ENCODE measurements at places on chromosomes 13 and 19.

DNA sequence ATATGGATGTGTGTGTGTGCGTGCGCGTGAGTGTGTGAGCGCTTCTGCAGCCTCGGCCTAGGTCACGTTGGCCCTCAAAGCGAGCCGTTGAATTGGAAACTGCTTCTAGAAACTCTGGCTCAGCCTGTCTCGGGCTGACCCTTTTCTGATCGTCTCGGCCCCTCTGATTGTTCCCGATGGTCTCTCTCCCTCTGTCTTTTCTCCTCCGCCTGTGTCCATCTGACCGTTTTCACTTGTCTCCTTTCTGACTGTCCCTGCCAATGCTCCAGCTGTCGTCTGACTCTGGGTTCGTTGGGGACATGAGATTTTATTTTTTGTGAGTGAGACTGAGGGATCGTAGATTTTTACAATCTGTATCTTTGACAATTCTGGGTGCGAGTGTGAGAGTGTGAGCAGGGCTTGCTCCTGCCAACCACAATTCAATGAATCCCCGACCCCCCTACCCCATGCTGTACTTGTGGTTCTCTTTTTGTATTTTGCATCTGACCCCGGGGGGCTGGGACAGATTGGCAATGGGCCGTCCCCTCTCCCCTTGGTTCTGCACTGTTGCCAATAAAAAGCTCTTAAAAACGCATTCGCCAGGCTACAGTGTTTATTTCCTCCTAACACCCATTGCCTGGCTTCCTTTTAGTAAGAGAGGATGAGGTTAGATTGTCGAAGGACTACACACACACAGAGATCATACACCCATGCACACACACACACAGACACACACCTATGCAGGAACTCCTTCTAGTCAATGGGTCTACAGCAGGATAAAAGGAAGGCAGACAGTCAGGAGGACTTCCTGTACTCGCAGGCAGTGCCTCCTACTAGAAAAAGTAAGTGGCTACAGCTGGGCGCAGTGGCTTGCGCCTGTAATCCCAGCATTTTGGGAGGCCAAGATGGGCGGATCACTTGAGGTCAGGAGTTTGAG is 7.1 kb downstream of the FOSB start:
- no peak for DNase-seq

- DNase-seq, result no peak
These were observed at the start of gene TSPAN16 for GRCh38 chr19:11295665-11296245. TSPAN16 (plus strand) TSS chr19:11296160; CDS start chr19:11296298, 138 bp downstream.

- no peak for DNase-seq
These were observed 89.9 kb downstream of the CRYL1 start for GRCh38 chr13:20435616-20436368.

DNA sequence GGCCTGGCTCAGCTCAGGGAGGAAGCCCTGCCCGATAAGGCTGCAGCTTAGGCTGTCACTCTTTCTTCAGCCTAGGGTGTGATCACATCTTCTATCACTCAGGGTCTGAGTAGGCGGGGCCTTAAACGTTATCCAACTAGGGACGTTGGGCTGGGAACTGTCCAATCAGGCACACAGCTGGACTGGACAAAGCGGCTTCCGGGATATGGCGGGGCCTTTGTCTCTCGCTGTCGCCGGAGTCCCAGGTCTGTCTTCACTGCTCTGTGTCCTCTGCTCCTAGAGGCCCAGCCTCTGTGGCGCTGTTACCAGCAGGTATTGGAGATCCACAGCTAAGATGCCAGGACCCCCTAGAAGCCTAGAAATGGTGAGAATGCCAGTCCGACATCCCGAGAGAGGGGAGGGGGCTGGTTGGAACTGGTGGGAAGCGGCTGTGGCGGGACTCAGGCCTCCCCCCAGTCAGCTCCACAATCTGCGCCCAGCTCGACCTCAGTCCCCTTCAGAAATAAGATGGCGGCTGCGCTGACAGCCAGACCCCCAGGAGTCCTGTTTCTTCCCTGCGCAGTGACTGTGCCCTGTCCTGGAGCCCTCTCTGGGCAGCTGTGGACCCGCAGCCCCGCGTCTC is at the start of gene ZNF254:
ZNF254 (plus strand) TSS at position 214 of the 622 bp plus-strand sequence; CDS start at position 335, 121 bp downstream.
- DNase-seq, result peak; percentile 56

DNA sequence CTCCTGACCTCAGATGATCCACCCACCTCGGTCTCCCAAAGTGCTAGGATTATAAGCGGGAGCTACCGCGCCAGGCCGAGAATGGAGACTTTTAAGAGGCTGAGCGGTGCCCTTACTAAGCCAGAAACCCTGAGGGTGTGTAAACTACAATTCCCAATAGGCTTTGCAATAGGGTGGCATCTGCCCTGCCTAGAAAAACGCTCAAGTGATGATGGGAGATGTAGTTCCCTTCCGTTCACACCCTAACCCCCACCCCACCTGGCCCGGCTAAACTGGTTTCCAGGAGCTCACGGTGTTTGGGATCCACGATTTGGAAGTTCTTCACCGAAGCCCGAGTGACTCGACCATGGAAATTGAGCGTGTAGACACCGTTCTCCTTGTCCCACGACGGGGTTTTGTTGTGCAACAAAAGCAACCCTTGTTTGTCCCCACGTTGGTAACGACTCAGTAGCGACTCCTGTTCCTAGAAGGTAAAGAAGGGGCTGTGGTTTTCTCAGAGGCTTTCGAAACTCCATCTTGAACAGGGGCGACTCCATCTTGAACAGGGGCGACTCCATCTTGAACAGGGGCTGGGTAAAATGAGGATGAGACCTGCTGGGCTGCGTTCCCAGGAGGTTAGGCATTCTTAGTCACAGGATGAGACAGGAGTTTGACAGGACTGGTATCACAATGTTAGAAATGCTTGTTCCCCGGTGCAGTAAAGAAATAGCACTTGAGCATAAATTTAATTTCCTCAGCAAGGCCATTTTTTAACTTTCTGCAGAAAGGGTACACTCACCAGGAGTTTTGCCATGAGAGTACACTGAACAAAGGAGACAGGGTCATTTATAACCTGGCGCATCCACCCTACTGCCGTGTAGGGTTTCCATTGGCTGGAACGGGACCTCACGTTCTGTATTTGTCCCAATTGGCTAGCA is 9.8 kb downstream of the PPP1R15A start:
- no peak for DNase-seq

GRCh38 chr13:69580255-69580654 is 527.4 kb upstream of the ATXN8OS start:
- no peak for DNase-seq

- DNase-seq, result no peak
These were observed 26.4 kb upstream of the CD70 start for GRCh38 chr19:6617374-6617773.

GRCh38 chr19:46860846-46861690 is at the start of gene ARHGAP35:
ARHGAP35 (plus strand) TSS chr19:46860997; CDS start chr19:46918676, 57,679 bp downstream.
- no peak for DNase-seq

- no peak for DNase-seq
These were observed 4.0 kb upstream of the MAST3 start for GRCh38 chr19:18093439-18094161.

DNA sequence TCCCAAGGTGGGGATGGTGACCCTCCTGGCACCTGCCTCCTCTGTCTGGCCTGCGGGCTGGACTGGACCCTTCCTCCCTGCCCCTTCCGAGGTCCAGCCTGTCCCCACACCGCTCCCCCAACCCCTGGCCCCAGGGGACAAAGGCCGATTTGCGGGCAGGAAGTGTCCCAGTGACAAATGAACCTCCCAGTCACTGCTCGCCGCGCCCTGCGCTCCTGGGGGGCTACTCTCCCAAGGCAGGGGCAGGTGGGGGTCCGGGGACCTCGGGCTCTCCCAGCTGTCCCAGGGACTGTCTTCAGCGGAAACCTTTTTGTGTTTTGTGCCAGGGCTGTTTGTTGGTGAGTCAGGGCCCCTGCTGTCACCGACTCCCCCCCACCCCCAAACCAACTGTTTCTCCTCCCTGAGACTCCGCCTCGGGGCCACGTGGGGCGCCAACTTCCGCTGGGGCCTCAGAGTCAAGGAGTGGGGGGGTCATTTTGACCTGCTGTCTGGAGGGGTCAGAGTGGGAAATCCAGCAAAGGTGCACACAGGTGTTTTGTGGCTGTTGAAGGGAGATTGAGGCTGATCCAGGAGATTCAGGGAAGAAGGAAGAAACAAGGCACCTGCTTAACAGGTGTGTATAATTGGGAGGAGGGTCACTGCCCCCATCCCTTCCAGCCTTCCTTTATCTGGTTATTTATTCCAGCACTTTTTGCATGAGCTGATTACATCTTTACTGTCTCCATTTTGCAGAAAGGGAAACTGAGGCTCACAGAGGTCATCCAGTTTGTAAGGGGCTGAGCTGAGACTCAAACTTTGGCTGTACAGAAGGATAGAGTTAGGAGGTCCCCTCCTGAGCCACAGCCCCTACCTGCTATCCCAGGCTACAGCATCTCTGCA is 831 bp downstream of the PGPEP1 start:
- DNase-seq, result peak; percentile 40

GRCh38 chr13:110005563-110005962 is 219.2 kb upstream of the IRS2 start:
- DNase-seq, result no peak

DNA sequence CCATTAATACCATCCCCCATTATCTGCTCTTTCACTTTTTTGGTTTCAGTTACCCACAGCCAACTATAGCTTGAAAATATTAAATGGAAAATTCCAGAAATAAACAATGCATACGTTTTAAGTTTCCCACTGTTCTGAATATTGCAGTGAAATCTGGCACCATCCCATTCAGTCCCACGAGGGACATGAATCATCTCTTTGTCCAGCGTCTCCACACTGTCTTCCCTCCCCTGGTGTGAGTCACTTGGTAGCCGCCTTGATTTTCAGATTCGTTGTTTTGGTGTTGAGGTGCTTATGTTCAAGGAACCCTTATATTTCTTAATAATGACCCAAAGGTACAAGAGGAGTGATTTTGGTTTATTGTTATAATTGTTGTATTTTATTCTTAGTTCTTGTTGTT is 246.1 kb downstream of the DCT start:
- no peak for DNase-seq

DNA sequence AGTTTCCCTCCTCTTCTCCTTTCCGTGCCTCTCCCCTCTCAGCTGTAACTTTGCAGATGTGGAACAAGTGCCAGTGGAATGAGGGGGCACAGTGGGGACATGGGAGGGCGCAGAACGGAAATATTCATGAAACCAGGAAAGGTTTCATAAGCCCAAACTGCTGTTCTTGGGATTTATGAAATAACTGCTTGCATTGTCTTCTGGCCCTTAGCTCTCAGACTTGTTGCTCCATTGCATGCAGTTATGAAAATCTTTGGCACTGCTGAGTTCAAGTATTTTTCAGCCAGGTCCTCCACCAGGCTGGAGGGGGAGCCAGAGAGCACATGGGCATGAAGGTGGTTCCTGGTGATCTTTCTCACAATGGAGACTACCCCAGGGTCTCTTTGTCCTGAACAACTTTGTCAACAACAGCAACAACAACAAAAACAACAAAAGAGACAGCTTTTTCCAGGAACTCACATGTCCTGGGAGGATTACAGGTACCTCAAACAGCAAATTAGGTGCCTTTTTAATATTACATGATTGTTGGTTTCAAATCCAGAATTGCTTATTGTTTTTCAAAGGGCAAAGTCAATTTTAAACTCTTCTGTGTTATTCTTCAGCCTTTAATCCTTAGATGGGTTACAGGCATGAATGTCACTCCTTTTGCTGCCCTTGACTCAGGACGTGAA is 1.5 kb downstream of the RGCC start:
- DNase-seq, result peak; percentile 51

GRCh38 chr13:32471187-32471922 is 43.4 kb upstream of the N4BP2L1 start:
- no peak for DNase-seq

DNA sequence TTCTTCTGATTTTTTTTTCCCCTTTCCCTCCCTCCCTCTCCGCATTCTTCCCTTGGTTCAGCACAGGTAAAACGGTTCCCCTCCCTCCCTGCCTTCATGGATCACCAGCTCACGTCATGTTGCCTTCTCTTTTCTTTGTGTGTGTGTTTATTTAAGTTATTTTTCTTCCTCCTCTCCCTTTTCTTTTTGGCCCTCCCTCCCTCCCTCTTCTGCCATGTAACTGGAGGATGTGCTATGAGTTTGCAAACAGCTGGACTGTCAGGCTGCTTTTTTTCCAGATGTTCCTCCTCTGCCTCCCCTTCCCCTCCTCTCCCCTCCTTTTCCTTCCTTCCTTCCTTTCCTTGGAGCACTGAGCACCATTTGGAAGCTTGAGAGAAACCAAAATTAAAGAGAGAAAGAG is 2.0 kb downstream of the LENG9 start:
- no peak for DNase-seq

GRCh38 chr13:41562083-41562482 is 104.7 kb downstream of the RGCC start:
- no peak for DNase-seq

- DNase-seq, result no peak
These were observed 73.7 kb upstream of the IPO5 start for GRCh38 chr13:97879646-97880310.

DNA sequence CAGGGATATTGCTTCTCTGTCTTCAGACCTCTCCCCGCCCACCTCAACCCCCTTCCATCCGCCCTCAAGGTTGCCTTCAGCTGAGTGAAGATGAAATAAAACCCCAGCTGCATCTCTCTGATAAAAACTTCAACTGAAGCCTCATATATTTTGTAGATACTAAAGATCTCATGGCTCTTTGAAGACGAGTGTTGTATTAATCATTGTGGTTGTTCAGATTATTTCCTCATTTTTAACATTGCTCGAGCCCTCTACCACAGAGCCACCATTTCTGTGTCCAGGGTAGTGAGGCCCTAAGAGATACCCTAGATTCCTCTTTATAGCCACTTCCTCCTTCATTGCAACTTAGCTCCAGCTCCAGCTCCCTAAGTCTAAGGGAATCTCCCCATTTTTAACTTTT is 312.8 kb upstream of the ZNF507 start:
- no peak for DNase-seq

GRCh38 chr19:40376286-40376862 is 13.6 kb downstream of the HIPK4 start:
- no peak for DNase-seq

- no peak for DNase-seq
These were observed 139.8 kb upstream of the SOX1 start for GRCh38 chr13:111927181-111927540.

GRCh38 chr19:40974633-40975037 is 16.4 kb upstream of the CYP2B6 start:
- peak; percentile 64 for DNase-seq

GRCh38 chr19:5142725-5143097 is 173.8 kb downstream of the KDM4B start:
- DNase-seq, result no peak

- DNase-seq, result no peak
These were observed 7.1 kb upstream of the CLPP start for GRCh38 chr19:6354098-6354674.

DNA sequence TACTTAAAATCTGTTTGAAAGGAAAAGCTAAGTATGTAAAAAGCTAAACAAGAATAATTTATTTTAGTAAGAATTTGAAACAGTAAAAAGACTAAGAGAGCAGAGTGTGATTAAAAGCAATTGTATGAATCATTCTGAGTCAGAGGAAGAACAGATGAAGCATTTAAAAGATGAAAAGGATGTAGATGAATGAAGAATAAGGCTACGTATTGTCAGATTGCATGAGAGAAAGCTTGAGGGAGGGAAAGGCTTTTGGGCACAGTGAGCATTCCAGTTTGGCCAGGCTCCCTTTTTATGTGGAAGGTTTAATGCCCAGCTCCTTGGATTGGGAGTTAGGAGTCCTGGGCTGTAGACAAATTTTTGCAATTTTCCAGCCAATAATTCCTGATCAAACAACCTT is 117.7 kb downstream of the FREM2 start:
- no peak for DNase-seq

GRCh38 chr19:52695996-52696395 is 38.8 kb downstream of the ZNF611 start:
- DNase-seq, result no peak
